ENCODE measurements at places on chromosomes 6 and 20.

- DNase-seq, result no peak
Measured at GRCh38 chr6:168397012-168397411, 44.0 kb upstream of the SMOC2 start.

- no peak for DNase-seq
Measured at GRCh38 chr20:60203451-60203850, 245.2 kb downstream of the CDH26 start.

- DNase-seq, result no peak
Measured at GRCh38 chr6:7803214-7803613, 77.3 kb downstream of the BMP6 start.

- DNase-seq, result no peak
Measured at GRCh38 chr6:23445157-23445710, 680.8 kb upstream of the NRSN1 start.

DNA sequence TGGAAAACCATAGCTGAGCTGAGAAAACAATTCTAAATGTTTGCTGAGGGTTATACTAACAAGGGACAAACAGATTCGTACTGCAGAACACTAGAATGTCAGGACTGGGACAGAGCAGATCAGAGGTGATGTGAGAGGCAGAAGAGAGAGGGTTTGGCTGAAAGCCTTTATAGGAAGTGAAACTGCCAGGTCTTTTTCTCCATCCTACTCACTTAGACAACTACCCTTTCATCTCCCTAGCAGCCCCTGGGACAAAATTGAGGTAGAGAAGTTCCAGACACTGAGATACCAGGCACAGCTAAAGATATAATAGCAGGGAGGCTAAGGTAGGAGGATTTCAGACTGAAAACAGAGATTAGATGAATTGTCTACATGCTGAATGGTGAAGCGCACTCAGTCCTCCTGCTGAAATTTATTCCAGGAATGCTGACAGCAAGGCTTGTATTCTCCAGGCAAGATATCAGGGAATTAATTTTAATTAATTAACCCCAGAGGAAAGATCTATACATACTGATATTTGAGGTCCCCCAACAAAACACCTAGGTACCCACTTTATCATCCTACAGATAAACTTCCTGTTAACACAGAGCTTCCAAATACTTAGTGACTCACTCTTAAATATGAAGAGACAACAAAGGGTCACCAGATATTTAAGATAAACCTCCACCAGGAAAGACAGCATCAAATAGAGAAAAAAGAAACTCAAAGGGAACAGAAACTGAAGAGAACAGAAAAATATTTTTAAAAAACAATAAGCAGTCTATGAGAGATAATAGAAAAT is 12.6 kb upstream of the EIF2S2 start:
- DNase-seq, result no peak

DNA sequence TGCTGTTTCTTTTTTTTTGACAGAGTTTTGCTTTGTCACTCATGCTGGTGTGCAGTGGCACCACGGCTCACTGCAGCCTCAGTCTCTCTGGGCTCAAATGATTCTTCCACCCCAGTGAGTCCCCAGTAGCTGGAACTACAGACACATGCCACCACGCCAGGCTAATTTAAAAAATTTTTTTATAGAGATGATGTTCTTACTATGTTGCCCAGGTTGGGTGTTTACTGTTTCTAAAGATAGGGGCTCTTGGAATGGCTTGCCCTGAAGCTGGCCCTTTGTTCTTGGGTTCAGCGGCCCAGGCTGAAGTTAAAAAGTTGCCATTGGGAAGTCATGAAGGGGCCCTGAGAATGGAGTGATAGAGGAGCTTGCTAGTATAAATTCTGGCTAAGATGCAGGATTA is 16.5 kb downstream of the RALGAPB start:
- DNase-seq, result no peak

DNA sequence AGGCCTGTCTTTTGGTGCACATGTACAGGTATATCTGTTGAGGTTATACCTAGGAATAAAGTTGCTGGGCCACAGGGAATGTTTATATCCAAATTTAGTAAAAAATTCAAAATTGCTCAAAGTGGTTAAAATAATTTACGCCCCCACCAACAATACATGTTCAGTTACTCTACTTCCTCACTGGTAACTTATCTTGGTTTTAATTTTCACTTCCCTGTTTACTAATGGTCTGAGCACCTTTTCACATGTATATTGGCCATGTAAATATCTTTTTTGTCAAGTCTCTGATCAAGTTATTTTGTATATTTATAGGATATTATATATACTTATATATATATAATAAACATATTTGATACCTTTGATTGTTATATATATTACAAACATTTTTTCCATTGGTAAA is 9.7 kb downstream of the PDE7B start:
- DNase-seq, result no peak
